COR-L47 (cell line): ENCODE measurements at places on chromosomes 16 and 17.

DNA sequence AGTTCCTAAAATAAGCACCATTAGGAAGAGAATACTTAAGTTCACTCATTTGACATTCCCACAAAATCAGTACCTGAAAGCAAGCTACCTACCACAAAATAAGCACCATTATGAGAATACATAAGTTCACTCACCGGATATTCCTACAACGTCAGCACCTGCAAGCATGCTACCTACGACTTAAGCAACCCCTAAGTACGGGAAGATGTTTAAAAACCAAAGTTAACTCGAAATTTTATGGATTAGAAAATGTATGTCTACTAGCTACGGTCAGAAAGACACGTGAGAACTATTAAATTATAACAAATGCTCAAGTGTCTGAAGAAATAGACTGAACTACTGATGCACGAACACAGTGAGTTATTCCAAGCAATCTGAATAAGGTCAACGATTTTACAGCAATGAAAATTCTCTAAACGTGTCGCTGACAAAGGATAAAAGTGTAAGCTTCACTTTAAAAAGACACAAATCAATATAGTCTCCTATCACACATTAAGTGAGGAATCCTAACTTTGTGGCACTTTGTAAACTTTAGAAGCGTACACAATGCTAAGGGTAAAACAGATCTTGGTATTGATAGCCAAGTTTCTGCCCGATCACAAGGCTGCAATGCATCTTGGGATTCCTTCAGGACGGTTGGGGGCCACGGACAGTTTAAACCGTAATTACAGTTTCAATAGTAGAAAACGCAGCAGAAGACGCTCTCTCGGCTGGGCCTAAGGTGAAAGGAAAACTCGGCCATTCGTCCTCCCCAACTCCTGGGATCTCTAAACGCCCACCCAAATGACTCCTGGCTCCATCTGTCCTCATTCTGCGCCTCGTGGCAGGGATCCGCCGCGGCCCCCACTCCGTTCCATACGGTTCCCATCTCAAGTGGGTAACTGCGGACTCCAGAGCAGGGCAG is 1.3 kb downstream of the GSPT1 start:
- peak; percentile 13 for DNase-seq

GRCh38 chr17:880443-881269 is 98.5 kb downstream of the MRM3 start:
- no peak for DNase-seq

DNA sequence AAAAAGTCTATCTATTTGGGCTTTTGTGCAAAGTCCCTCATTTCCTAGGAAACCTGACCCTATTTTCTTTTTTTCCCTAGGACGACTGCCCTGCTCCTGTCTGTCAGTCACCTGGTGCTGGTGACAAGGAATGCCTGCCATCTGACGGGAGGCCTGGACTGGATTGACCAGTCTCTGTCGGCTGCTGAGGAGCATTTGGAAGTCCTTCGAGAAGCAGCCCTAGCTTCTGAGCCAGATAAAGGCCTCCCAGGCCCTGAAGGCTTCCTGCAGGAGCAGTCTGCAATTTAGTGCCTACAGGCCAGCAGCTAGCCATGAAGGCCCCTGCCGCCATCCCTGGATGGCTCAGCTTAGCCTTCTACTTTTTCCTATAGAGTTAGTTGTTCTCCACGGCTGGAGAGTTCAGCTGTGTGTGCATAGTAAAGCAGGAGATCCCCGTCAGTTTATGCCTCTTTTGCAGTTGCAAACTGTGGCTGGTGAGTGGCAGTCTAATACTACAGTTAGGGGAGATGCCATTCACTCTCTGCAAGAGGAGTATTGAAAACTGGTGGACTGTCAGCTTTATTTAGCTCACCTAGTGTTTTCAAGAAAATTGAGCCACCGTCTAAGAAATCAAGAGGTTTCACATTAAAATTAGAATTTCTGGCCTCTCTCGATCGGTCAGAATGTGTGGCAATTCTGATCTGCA is 12.9 kb downstream of the TMEM98 start:
- DNase-seq, result no peak

GRCh38 chr16:9134739-9135138 is 43.3 kb downstream of the HAPSTR1 start:
- DNase-seq, result peak; percentile 45

DNA sequence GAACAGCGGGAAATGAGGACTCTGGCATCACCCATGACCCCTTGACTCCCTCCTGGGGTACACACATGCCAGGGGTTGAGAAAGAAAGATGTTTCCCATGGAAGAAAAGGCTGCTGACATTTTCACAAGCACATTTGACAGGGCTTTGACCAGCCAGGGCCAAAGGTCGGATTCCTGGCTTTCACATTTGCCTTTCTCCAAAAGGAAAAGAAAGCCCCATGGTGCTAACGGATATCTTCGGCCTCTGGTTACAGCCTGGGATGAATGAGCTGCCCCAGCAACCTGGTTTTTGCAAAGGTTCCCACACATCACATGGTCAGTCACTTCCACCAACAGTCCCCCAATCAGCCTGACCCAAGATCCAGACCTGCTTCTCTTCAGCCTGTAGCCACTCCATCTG is 478.2 kb upstream of the CDH11 start:
- no peak for DNase-seq

DNA sequence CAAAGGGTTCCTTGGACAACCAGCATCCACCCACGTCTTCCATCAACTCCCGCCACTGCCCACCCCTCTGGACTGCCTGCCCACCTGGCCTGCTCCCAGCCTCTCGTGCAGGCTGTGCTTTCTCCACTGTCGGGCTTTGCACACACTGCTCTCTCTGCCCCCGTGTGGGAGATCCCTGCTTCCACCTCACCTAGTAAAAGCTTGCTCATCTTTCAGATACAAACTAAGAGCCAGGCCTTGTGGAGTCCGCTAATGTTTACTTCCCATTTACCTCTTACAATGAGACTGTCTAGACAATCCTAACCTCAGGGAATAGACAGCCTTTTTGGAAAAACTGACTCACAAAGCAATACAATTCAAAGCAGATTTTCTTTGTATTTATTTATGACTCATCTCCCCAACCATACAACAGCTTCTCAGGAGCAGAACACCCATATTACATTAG is 67.6 kb downstream of the USP31 start:
- DNase-seq, result no peak

DNA sequence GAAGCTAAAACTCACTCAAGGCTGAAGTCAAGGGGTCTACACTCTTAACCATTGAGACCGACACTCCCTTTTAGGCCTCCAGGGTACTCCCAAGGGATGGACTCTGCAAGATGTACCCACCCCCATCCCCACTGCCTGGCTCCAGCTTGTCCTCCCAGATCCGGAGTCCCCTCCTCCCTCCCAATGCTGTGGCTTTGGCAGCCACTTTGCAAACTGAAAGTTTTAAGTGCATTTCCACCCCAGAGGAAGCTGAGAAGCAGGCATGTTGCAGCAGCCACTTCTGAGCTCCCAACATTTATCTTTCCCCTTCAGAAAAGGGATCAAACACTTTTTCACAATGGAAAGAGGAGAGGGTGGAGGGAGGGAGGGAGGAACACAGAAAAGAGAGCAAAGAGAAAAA is 115.2 kb downstream of the COPRS start:
- no peak for DNase-seq

- DNase-seq, result no peak
Measured at GRCh38 chr16:65446427-65446826, 324.6 kb upstream of the CDH11 start.

GRCh38 chr17:45098869-45099616 is 33.3 kb downstream of the PLCD3 start:
- DNase-seq, result peak; percentile 68

DNA sequence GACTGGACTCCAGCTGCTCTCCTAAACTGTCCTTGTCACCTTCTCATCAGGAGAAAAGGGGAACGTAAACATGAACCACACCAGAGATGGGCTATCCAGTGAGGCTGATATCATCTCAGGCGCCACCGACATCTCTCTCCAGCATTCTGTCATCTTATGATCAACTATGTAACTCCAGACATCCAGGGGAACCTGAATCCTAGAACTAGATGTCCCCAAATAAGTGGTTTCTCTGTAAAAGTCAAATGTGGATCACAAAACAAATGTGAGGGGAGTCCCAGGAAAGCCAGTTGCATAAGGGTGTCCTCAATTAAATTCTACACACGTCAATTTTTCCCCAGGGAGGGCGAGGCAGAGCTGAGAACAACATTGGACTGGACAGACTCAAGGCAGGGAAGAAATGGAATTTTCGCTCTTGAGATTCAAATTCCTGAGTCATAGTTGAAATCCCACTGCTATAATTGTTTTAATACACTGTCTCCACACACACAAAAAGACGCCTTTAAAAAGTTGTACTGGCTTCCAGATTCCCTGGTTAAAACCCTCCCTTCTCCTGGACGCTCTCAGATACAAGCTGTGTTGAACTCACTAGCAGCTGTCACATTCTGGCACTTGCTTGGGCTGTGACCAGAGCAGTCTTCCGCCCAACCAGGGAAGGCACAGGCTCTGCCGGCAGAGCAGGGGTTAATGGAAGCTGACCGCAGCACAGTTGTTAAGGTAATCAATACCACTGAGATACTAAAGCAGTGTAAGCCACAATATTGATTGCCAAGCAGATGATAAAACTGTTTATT is 62.6 kb downstream of the ZFHX3 start:
- no peak for DNase-seq

GRCh38 chr17:52106638-52107261 is 51.8 kb downstream of the CA10 start:
- peak; percentile 29 for DNase-seq
